ENCODE measurements at places on chromosomes 7 and 10. TPM values are rescaled to one million over a fixed set of nuclear protein-coding genes. Genes with fewer than 3 reads are reported as not detected.

Gene CRPPA
- total RNA-seq: 0.81 TPM

- peaks cover 5% of the 10 kb centered on the region for H3K27me3 ChIP-seq
- H3K27ac ChIP-seq: peak overlapping the region; percentile 43
- peaks cover 15% of the 10 kb centered on the region for H3K36me3 ChIP-seq
- H3K4me1 ChIP-seq: peaks cover 72% of the 10 kb centered on the region
Observed at GRCh38 chr7:1942941-1943289, 272.8 kb downstream of the ELFN1 start.

DNA sequence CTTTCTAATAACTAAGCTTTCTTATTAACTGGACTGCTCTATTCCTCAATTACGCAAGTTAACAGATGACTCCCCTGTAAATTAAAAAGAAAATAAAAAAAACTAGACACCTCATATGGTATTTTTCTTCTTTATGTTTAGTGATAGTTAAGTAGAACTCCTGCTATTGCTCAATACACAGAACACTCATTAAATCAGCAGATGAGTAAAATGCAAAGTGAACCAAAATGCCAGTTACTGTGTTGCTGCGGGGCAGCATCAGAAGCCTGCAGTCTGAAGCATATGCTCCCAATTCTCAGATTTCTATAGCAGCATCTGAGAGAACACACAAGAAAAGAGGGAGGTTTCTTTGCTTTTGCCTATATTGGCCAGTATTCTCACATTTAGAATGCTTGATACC is 28.4 kb downstream of the CDK6 start:
- no peak overlapping the region for H3K4me3 ChIP-seq
- peaks cover 59% of the 10 kb centered on the region for H3K4me1 ChIP-seq
- no peak for DNase-seq
- H3K27me3 ChIP-seq: no peaks in the 10 kb centered on the region
- H3K36me3 ChIP-seq: peaks cover 65% of the 10 kb centered on the region

DNA sequence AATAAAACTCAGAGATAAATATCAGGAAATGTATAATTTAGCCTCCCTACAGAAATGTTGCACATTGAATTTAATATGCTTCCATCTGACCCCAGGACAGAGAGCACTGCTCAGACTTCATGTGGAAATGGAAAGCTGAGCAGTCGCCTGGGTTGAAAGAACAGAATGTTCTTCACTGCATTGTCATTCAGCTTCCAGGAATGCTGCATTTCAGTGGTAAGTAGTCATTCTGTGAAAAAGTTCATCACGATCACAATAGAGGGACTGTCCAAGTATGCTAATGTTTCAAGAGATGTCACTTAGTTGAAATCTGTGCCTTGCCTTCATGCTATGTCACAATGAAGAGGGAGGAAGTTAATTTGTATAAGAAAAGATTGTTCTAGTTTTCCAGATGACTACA is 147.3 kb downstream of the NRCAM start:
- H3K27me3 ChIP-seq: no peaks in the 10 kb centered on the region
- no peaks in the 10 kb centered on the region for H3K4me1 ChIP-seq
- no peak overlapping the region for H3K27ac ChIP-seq
- no peaks in the 10 kb centered on the region for H3K36me3 ChIP-seq
- no peak overlapping the region for H3K4me3 ChIP-seq

- no peaks in the 10 kb centered on the region for H3K36me3 ChIP-seq
- no peak overlapping the region for H3K4me3 ChIP-seq
- H3K27ac ChIP-seq: no peak overlapping the region
- H3K27me3 ChIP-seq: no peaks in the 10 kb centered on the region
- no peak for DNase-seq
Observed at GRCh38 chr7:19239951-19240350, 94.7 kb upstream of the FERD3L start.
